ENCODE measurements at places on chromosomes 1 and 21. TPM values are rescaled to one million over a fixed set of nuclear protein-coding genes. Genes with fewer than 3 reads are reported as not detected.

Gene C8A
- total RNA-seq, result not detected

Gene NBPF6
- total RNA-seq, result not detected

Gene TMEM61
- total RNA-seq, result 0.86 TPM

Gene S100A2
- total RNA-seq, result 20.2 TPM

Gene CD1B
- not detected for total RNA-seq

Gene RNU1-4
- not detected for total RNA-seq

Gene DIO1
- not detected for total RNA-seq

Gene LCE3D
- 2.3 TPM for total RNA-seq

Gene OPRD1
- 0.01 TPM for total RNA-seq

Gene MAEL
- total RNA-seq, result not detected

Gene CNR2
- not detected for total RNA-seq

All from A549 treated with Mapracorat at 1 μM for 4 hours (cell line).